Activated T-helper 1 cell treated with anti-CD3 and anti-CD28 coated beads, Interleukin-12 subunit alpha, Interleukin-12 subunit beta, Interleukin-2, Interleukin-4 antibody, amounts not matched to agents 30 ng/mL and 10 ng/mL and 1 ng/mL, durations not matched to agents 14 hours and 24 hours and 36 hours (primary cell): ENCODE measurements at places on chromosomes 7 and 10.

DNA sequence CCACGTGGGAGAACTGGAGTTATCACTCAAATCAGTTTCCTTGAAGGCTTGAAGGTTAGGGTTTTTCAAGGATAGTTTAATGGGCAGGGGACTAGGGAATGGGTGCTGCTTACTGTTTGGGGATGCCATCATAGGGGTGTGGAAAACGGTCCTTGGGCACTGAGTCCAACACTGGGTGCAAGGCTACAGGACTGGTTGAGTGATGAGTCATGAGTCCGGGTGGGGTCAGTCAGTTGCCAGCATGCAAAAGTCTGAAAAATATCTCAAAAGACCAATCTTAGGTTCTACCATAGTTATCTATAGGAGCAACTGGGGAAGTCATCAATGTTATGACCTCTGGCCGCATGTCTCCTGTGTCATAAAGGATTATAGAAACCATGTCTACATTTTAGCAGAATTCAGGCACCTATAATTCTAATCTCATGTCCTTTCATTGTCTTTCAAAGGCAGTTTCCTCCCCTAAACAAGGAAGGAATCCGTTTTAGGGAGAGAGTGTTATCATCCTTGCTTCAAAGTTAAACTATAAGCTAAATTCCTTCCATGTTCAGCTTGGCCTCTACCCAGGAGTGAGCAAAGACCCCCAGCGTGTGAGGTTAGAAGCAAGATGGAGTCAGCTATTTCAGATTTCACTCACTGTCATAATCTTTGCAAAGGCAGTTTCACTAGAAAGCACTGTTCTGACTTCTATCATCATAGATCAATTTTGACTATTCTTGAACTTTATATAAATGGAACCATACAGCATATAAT lies 94.5 kb downstream of the COL26A1 start:
- DNase-seq, result no peak
- no peak overlapping the region for H3K4me3 ChIP-seq
- no peaks in the 10 kb centered on the region for H3K4me1 ChIP-seq
- no peak overlapping the region for H3K27ac ChIP-seq
- no peaks in the 10 kb centered on the region for H3K36me3 ChIP-seq

DNA sequence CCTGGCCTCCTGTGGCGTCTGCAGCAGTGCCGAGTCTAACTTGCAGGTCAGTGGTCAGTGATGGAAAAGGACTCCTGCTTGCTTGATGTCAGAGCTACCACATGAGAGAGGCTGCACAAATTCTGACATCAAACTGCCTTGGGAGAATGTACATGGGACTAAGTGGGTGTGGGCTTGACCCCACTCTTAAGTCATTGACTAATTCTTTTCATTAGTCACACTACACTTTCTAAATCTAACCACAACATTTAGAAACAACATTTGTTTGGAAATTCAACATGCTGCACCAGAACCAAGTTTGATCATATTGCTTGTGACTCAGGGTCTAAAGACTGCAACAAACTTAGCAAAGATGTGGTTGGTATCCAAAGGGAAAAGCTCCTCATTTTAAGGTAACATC lies 24.4 kb upstream of the CDC14C start:
- H3K27me3 ChIP-seq, result no peaks in the 10 kb centered on the region
- no peak overlapping the region for H3K27ac ChIP-seq
- H3K4me3 ChIP-seq, result no peak overlapping the region
- no peaks in the 10 kb centered on the region for H3K36me3 ChIP-seq
- no peaks in the 10 kb centered on the region for H3K4me1 ChIP-seq

DNA sequence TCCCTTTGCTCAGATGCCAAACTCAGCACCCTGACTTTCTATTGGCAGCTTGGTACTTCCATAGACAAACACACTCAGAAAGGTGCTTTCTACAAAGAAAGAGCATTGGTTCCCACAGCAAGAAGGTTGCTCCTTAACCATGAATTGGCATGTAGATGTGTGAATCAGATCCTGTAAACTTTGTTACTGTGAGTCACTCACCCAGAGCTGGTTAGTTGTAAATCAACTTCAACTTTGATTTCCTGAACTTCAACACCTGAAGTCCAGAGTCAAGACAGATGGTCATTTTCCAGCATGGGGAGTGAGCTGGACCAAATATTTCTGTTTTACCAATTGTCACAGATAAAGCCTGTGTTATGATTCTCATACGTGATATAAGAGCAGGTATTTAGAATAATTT lies 797.2 kb downstream of the TNS3 start:
- H3K36me3 ChIP-seq, result no peaks in the 10 kb centered on the region
- no peak for DNase-seq
- H3K27ac ChIP-seq, result no peak overlapping the region

DNA sequence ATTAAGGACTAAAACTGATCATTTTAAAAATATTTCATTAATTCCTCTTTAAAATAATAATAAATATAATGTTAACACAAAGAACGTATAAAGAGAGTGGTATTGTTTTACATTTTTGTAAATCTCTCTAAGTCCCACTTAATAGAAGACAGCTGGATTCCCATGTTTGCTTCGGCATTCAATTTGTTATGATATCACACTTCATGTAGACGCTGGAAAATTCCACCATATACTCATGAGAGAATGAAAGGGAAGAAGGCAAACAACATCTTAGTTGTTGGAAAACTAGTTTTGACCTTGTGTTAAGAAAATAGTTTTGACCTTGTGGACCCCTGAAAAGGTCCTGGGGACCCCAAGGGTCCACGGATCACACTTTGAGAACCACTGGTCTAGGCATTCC lies 85.3 kb upstream of the MGMT start:
- no peaks in the 10 kb centered on the region for H3K4me1 ChIP-seq
- no peak for DNase-seq
- H3K27me3 ChIP-seq, result no peaks in the 10 kb centered on the region
- no peaks in the 10 kb centered on the region for H3K36me3 ChIP-seq

DNA sequence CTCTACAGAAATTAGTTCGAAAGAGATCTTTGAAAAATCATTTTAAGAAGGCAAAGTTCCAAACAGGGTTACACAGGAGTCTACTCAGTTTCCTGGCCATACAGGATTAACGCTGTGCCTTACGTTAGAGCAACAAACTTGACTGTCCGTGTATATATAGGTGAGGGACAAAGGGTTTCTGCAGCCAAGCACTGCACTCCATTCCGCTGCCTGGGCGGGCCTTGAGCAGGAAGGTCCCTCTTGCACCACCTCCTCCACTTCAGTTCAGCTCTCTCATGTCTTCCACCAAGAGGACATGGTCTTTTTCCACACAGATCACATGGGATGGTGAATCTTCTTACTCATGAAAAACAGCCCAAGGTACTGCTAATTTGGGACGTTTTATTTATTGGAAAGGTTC lies 43.2 kb downstream of the MCMBP start:
- H3K27me3 ChIP-seq, result no peaks in the 10 kb centered on the region
- H3K27ac ChIP-seq, result peak overlapping the region; percentile 60
- H3K36me3 ChIP-seq, result peaks cover 54% of the 10 kb centered on the region

DNA sequence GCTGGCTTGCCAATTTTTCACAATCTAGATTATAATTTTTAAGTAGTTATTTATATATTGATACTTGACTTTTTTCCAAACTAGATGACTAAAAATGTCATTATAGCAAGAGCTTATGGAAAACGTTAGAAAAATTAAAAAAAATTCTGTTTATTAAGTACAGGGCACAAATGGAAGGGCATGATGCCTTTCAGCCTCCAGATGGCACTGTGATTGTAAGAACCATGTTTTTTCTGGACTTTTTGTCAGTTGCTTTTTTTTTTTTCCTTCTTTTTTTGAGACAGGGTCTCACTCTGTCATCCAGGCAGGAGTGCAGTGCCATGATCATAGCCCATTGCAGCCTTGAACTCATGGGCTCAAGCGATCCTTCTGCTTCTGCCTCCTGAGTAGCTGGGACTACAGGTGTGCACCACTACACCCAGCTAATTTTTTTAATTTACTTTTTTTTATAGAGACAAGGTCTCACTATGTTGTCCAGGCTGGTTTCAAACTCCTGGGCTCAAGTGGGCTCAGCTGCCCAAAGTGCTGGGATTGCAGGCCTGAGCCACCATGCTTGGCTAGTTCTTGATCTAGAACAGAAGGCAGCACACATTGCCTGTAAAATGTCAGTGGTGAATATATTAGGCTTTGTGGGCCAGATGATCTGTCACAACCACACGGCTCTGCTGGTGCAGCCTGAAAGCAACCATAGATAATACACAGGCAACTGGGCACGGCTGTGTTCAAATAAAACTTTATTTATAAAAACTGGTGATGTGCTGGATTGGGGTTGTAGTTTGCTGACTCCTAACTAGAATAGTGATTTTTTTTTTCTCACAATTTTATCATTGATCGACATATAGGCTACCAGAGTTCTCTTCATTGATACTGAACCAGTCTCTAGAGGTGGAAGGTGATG lies 27.4 kb downstream of the UCMA start:
- no peak for DNase-seq
- peaks cover 50% of the 10 kb centered on the region for H3K36me3 ChIP-seq
- H3K4me1 ChIP-seq, result no peaks in the 10 kb centered on the region
- no peak overlapping the region for H3K27ac ChIP-seq
- no peaks in the 10 kb centered on the region for H3K27me3 ChIP-seq

DNA sequence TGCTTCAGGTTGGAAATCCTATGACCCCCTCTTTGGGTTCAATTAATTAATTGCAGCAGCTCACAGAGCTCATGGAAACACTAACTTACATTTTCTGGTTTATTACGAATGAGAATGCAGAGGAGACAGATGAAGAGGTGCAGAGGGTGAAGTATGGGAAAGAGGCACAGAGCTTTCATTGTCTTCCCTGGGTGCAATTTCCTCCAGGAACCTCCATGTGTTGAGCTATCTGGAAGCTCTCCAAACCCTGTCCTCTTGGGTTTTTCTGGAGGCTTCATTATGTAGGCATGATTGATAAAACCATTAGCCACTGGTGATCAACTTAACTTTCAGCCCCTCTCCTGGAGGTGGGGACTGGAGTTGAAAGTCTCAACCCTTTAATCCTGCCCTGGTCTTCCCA lies 133.0 kb upstream of the AUTS2 start:
- H3K27ac ChIP-seq, result no peak overlapping the region
- no peaks in the 10 kb centered on the region for H3K36me3 ChIP-seq
- H3K27me3 ChIP-seq, result no peaks in the 10 kb centered on the region
- H3K4me1 ChIP-seq, result no peaks in the 10 kb centered on the region
- DNase-seq, result no peak

GRCh38 chr10:111079241-111079760 lies 2.5 kb downstream of the ADRA2A start:
- peak overlapping the region; percentile 58 for H3K27ac ChIP-seq
- H3K36me3 ChIP-seq, result peaks cover 1% of the 10 kb centered on the region
- H3K27me3 ChIP-seq, result peaks cover 42% of the 10 kb centered on the region
- DNase-seq, result no peak

DNA sequence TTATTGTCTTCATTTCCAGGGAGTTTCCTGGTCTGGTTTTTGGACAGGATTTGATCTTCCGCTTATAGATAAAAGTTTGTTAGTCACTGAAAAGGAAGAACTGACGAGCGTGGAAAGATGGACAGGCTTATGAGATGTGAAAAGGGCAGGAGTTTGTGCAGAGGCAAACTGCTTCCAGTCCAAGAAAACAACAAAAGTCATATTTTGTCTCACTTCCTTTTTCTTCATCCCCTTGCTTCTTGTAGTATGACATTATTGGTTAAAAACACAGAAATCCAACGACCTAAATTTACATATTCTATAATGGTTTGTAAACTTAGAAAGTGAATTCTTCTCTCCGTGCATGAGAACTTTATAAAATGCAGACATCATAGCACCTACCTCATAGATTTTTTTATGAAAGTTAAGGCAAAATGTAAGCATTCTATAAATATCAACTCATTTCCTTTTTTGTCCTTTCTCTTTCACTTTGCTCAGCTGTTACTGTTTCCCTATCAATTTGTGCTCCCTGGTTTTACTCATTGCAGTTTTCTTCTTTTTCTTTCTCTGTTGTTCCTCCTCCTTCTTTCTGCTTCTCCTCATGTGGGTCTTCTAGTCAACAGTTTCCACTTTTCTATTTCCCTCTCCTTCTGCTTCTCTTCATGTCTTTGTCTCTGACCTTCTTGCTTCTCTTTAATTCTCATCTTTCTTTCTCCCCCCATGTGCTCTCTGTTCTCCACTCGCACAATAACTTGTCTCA lies 370.2 kb downstream of the ARL4A start:
- H3K27ac ChIP-seq, result peak overlapping the region; percentile 67
- peaks cover 2% of the 10 kb centered on the region for H3K27me3 ChIP-seq
- H3K36me3 ChIP-seq, result peaks cover 6% of the 10 kb centered on the region
- peak overlapping the region; percentile 64 for H3K4me3 ChIP-seq
- no peak for DNase-seq
- H3K4me1 ChIP-seq, result peaks cover 22% of the 10 kb centered on the region

- no peak for DNase-seq
- H3K27ac ChIP-seq, result no peak overlapping the region
- H3K36me3 ChIP-seq, result peaks cover 8% of the 10 kb centered on the region
These were observed 35.9 kb downstream of the ADAP1 start for GRCh38 chr7:918441-919113.

DNA sequence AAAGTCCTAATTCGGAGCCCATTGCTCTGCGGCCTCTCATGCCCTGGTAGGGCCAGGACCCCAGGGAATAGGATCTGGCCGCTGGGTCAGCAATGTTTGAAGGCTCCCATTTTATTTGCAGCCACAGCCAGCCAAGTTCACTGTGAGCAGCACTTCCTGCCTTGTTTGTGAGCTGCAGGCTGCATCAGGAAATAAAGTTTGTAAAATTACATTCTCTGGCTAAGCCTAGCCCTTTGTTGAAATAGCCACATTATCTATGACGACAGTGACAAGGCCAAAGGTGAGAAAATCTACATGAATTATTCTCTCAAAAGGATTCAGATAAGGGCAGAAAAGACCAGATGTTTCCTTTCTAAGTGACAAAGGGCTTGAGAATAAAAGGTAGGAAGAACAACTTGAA lies 23.7 kb upstream of the ITGB1 start:
- no peak for DNase-seq
- H3K27ac ChIP-seq, result no peak overlapping the region

DNA sequence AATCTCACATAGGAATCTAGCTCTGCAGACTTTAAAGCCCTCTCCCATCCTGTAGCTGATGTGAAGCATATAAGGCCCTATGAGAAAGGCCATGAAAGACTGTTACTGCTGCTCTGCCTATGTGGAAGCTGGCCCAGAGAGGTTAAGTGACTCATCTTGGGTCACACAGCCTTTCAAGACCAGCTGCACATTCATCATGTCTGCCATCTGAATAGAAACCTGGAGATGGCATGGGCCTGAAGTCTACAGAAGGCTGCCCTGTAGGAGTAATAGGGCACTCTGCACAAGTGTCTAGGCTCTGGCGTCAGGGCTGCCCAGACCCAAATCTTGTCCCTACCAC lies 59.4 kb upstream of the COL13A1 start:
- no peak for DNase-seq
- no peaks in the 10 kb centered on the region for H3K36me3 ChIP-seq

DNA sequence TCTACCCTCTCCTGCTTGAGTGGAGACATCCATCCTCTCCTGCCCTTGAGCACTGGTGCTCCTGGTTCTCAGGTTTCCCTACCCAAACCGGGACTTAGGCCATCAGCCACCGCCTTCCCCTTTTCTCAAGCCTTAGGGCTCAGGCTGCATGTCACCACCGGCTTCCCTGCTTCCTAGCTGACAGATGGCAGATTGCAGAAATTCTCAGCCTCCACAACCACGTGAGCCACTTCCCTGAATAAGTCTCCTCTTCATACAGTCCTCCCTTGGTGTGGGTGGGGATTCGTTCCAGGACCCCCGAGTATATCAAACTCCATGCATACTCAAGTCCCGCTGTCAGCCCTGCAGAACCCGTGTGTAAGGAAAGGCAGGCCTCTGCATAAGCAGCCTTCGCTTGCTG lies 203.5 kb upstream of the ZNF32 start:
- H3K27ac ChIP-seq, result no peak overlapping the region
- no peak overlapping the region for H3K4me3 ChIP-seq
- H3K4me1 ChIP-seq, result no peaks in the 10 kb centered on the region
- no peaks in the 10 kb centered on the region for H3K36me3 ChIP-seq
